ENCODE measurements at places on chromosomes 3 and 15. TPM values are rescaled to one million over a fixed set of nuclear protein-coding genes. Genes with fewer than 3 reads are reported as not detected.
A peak's percentile ranks its signal among the peaks of the same experiment; 100 is the strongest.

DNA sequence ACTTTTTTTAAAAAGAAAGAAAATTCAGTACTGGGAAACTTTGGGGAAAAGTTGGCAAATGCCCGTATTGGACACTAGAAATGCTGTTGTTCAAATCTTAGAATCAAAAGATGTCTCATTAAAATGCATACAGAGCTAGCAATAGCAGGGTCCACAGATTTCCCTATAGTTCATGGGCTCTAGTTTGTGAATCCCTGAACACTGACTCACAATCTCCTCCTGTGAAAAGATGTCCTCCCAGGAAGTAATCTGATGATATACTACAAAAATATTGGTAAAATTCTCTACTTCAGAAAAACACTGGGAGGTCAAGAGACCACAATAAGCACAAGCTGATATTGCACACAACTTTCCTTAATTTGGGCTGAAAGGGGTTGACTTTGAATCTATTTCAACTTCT, 568.4 kb upstream of the ZNF385D start:
- no peaks in the 10 kb centered on the region for H3K4me1 ChIP-seq
- no peak overlapping the region for H3K4me3 ChIP-seq
- H3K27me3 ChIP-seq, result no peaks in the 10 kb centered on the region
- H3K27ac ChIP-seq, result no peak overlapping the region
- no peak for DNase-seq

DNA sequence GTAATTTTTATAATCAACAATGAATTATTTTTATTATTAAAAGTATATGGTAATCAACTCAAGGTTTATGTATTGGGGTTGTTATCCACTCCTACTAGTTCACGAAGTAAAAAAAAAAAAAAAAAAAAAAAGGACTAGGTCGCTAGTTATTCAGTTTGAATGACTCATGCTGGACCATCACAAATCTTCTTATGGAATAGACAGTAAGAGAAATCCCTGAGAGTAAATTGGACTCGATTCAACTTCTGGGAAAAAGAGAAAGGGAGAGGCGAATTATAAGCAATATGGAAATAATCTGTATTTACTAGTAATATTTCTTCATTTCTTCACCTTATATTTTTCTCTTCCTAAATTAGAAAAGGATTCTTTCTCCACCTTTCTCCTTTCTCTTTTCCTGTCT, 2.0 kb downstream of the MYEF2 start:
- H3K27me3 ChIP-seq, result peaks cover 24% of the 10 kb centered on the region
- H3K36me3 ChIP-seq, result peaks cover 15% of the 10 kb centered on the region
- H3K4me3 ChIP-seq, result no peak overlapping the region
- DNase-seq, result no peak

DNA sequence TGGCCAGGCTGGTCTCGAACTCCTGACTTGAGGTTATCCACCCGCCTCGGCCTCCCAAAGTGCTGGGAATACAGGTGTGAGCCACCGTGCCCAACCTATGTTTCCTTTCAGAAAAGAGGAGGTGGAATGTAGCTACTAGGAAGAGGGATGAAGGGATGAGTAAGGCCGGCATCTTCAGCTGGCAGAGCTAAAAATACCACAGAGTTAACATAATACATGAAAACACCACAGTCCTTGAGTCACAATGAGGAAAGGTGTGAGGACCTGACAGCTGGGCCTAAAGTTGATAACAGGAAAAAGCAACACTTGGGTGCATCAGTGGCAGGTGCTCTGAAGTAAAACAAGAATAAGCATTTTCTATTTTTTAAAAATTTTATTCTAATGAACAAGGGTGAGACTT, 392.2 kb downstream of the DIPK2A start:
- DNase-seq, result no peak
- no peaks in the 10 kb centered on the region for H3K36me3 ChIP-seq
- H3K27me3 ChIP-seq, result no peaks in the 10 kb centered on the region
- H3K4me3 ChIP-seq, result no peak overlapping the region
- no peaks in the 10 kb centered on the region for H3K4me1 ChIP-seq
- no peak overlapping the region for H3K27ac ChIP-seq

- no peak overlapping the region for H3K4me3 ChIP-seq
- no peaks in the 10 kb centered on the region for H3K36me3 ChIP-seq
- peaks cover 3% of the 10 kb centered on the region for H3K27me3 ChIP-seq
- DNase-seq, result no peak
- H3K27ac ChIP-seq, result no peak overlapping the region
- H3K4me1 ChIP-seq, result peaks cover 3% of the 10 kb centered on the region
These were observed 70.5 kb upstream of the BOC start for GRCh38 chr3:113140876-113141275.

DNA sequence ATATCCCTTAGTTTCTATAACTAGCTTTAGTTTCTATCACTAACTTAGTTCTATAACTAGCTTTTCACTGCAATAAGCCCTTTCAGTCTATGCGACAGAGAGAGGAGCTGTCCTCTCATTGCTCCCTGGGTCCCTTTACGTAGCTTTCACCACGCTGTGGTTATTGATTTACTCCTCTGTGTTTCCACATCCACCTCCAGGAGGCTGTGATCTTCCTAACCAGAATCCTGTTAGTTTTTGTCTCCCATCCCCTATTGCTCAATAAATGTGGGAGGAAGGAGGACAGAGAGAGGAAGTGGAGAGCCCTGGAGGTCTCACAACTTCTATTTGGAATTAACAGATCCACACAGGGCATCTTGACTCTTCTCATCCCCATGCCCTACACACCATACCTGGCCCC, 1036.1 kb downstream of the MCTP2 start:
- peaks cover 22% of the 10 kb centered on the region for H3K27me3 ChIP-seq
- no peak for DNase-seq
- no peaks in the 10 kb centered on the region for H3K36me3 ChIP-seq
- H3K27ac ChIP-seq, result no peak overlapping the region
- peaks cover 7% of the 10 kb centered on the region for H3K4me1 ChIP-seq

GRCh38 chr3:136343873-136344555, 93.9 kb downstream of the PCCB start:
- no peak overlapping the region for H3K27ac ChIP-seq
- H3K4me3 ChIP-seq, result no peak overlapping the region
- H3K4me1 ChIP-seq, result no peaks in the 10 kb centered on the region
- H3K27me3 ChIP-seq, result no peaks in the 10 kb centered on the region
- no peak for DNase-seq

GRCh38 chr3:27380433-27381357, 11.5 kb upstream of the NEK10 start:
- peaks cover 28% of the 10 kb centered on the region for H3K36me3 ChIP-seq
- H3K27me3 ChIP-seq, result no peaks in the 10 kb centered on the region
- no peak overlapping the region for H3K4me3 ChIP-seq
- DNase-seq, result no peak

DNA sequence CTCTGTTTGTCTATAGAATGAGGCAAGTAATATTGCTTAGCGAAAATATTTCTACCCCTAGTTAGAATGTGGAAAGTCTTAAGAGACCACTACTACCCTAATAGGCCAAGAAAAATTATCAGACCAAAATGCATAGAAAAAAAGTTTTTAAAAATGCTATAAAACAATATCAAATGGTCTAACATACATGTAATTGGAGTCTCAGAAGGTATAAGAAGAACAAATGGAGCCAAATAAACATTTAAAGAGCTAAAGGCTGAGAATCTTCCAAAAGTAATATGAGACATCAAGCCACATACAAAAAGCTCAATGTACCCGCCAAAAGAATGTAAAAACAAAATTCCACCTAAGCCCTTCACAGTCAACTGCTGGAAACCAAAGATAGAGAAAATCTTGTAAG, 133.5 kb upstream of the GADL1 start:
- DNase-seq, result no peak
- H3K27ac ChIP-seq, result no peak overlapping the region
- no peaks in the 10 kb centered on the region for H3K27me3 ChIP-seq
- no peaks in the 10 kb centered on the region for H3K4me1 ChIP-seq
- no peaks in the 10 kb centered on the region for H3K36me3 ChIP-seq
- H3K4me3 ChIP-seq, result no peak overlapping the region

- H3K4me3 ChIP-seq, result no peak overlapping the region
- DNase-seq, result no peak
- peaks cover 6% of the 10 kb centered on the region for H3K4me1 ChIP-seq
These were observed 48.7 kb downstream of the FGF7 start for GRCh38 chr15:49471733-49472132.

Gene C3orf22
- not detected for total RNA-seq

- H3K27ac ChIP-seq, result no peak overlapping the region
- peaks cover 5% of the 10 kb centered on the region for H3K27me3 ChIP-seq
- H3K4me1 ChIP-seq, result peaks cover 23% of the 10 kb centered on the region
- H3K36me3 ChIP-seq, result no peaks in the 10 kb centered on the region
These were observed 9.4 kb downstream of the SLC51B start for GRCh38 chr15:65054333-65055200.

DNA sequence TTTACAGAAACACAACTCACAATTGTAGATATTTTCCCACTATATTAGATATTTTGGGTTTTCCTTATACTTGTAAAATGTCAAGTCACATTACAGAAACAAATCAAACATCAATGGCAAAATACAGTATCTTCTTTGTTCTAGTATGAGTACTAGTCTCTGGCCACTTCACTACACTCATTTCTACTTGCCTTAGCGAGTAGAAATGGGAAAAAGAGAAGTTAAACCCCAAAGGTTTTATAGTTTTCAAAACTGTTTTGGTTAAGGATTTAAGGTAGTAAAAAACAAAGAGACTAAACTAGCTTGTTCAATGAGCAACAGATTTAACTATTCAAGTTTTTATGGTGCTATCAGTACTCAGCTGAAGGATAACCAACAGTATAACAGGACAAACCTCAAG, 81.7 kb downstream of the BTD start:
- H3K4me1 ChIP-seq, result peaks cover 2% of the 10 kb centered on the region
- no peak for DNase-seq
- peaks cover 42% of the 10 kb centered on the region for H3K36me3 ChIP-seq
- H3K4me3 ChIP-seq, result no peak overlapping the region
- H3K27me3 ChIP-seq, result no peaks in the 10 kb centered on the region

DNA sequence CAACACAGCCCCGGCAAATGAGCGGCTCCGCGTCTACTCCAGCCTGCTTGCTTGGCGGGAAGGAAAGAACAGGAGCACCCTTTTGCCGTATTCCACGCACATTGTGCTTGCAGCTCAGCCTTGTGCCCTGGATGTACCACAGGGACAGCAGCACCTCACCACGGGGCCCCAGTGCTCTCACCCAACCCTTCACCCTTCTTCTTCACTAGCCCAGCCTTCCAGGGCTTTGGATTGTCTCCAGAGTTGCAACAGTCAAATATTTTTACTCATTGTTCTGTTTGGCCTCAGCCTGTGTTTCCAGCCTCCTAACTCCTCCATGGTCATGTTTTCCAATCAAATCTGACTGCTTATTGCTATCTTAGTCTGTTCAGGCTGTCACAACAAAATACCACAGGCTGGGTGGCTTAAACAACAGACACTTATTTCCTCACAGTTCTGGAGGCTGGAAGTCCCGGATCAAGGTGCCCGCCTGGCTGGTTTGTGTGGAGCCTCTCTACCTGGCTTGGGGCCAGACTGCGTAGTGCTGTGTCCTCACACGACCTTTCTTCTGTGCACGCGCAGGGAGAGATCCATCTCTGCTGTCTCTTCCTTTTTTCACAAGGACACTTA, 79.2 kb upstream of the ABHD17C start:
- H3K4me1 ChIP-seq, result no peaks in the 10 kb centered on the region
- peaks cover 21% of the 10 kb centered on the region for H3K27me3 ChIP-seq
- no peak overlapping the region for H3K4me3 ChIP-seq
- no peaks in the 10 kb centered on the region for H3K36me3 ChIP-seq
- peak; percentile 7 for DNase-seq

Gene APH1B
- total RNA-seq, result 13.0 TPM

Gene EEF1AKMT4
- total RNA-seq, result 4.1 TPM

DNA sequence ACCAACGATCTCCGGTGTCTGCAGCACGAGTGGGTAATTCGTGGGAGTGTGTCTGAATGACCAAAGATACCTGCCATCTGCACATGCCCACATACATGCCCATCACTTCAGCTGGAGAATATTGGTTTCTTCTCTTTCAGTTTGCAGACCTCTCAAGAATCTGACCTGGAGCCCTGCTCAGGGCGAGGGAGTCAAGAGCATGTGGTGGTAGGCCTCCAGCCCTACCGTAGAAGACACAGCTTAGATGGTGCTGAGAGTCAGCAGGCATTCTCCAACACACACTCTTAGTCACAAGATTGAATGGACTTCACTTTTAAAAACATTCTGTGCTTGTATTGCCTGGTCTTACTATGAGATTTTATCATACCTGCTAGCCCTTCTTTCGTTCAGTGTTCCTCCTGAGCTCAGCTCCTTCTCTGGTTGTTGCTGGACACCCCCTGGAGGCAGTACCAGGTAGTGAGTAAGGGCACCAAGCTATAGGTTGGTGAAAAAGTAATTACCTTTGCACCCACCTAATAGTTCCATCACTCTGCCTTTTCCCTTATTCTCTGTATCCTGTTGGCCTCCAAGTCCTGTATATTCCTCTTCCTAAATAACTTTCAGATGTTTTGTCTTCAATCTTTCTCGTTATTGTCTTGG, 252.0 kb downstream of the CACNA2D3 start:
- H3K4me1 ChIP-seq, result no peaks in the 10 kb centered on the region
- no peak overlapping the region for H3K27ac ChIP-seq
- no peak overlapping the region for H3K4me3 ChIP-seq
- H3K36me3 ChIP-seq, result no peaks in the 10 kb centered on the region

DNA sequence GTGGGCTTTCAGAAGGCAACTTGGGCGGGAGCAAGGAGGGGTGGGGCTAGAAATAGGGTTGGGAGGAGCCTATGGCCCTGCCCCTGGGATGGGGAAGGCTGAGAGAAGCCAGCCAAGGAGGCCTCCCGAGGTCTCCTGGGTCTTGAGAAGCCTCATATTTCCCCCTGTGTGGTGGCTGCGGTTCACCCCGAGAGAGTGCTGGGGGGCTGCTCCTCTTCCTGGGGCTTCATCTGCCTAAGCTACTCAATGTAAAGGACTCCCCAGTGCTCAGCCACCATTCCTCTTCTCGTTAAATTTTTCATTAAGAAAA, 174.3 kb downstream of the SMAD6 start:
- no peak overlapping the region for H3K27ac ChIP-seq
- H3K4me3 ChIP-seq, result no peak overlapping the region
- DNase-seq, result no peak
- H3K36me3 ChIP-seq, result no peaks in the 10 kb centered on the region
- peaks cover 35% of the 10 kb centered on the region for H3K27me3 ChIP-seq

DNA sequence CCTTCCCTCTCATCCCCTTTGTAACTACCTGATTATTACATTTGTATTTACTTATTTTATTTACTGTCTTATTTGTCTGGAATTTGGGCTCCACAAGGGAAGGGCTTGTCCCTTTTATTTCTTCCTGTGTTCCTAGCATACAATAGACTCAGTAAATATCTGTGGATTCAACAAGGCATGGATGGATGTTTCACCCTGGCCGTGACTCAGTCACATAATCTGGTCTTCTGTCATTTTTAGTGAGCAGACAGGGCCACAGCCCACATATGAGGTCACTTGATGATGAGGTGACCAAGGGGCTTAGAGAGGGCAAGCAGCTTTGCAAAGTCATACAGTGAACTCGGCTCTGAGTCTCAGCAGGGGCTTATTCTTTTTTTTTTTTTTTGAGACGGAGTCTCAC, 7.8 kb upstream of the DAG1 start:
- no peaks in the 10 kb centered on the region for H3K36me3 ChIP-seq
- no peak for DNase-seq
- H3K27ac ChIP-seq, result no peak overlapping the region
- no peak overlapping the region for H3K4me3 ChIP-seq
- no peaks in the 10 kb centered on the region for H3K27me3 ChIP-seq
